ENCODE measurements at places on chromosomes 1 and 21.

DNA sequence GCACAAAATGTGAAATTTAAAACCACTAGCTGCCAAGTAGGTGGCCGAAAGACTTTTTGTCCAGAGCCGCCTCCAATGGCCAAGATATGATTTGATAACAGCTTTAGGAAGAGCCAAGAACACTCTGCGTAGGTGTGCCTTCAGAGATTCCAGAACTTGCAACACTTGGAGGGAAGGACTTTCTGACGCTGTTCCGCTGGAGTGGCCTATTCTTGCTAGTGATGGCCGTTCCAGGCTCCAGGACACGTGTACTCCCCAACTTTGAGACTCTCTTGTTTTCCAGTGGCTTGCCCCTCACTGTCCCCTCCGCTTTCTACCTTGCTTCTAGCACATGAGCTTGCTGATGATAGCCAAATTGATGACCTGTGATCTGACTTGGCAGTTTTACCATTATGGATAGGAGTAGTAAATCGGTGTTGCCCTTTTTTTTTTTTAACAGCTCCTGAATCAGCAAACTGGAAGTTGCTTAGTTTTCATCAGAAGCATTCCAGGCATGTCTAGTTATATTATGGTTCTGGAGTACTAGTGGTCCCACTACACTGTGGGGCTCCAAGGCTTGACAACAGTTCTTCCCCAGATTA, 1.0 kb downstream of the PRDX6 start:
- no peak for DNase-seq

- DNase-seq = no peak
Observed at GRCh38 chr1:230268371-230269170, 157.6 kb downstream of the PGBD5 start.

DNA sequence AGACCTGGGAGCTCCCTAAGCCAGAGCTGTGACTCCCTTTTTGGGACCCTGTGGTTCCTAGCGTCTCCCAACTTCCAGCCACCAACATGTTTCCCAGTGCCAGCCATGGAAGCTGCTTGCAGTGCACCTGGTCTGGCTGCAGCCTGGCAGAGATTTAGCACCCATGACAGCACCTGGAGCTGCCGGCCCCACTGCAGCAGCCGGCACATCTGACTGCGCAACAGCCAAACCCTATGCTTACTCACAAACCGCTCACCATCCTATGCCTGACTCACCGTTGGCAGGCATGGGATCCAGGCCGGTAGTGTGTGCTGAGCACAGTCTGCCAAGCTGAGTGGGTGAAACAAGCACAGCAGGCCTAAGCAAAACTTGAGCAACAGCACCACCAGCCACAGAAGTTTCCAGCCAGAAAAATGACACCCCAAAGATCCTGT, 435.9 kb upstream of the PRMT6 start:
- no peak for DNase-seq

GRCh38 chr1:9459816-9460407, 79.4 kb upstream of the SLC25A33 start:
- no peak for DNase-seq

DNA sequence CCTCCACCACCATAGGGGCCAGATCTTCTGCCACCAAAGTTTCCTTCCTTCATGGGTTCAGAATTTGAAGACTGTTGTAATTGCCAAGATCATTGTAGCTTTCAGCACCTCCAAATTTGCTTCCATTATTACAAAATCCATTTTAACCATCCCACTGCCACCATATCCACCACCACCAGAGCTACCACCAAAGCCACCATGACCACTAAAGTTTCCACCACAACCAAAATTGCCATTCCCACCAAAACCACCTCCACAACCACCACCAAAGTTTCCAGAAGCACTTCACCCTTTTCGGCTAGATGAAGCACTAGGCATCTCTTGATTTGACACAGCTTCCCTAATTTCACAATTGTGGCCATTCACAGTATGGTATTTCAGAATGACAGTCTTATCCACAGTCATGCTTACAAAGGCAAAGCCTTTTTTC, 45.2 kb downstream of the SLC30A7 start:
- no peak for DNase-seq

DNA sequence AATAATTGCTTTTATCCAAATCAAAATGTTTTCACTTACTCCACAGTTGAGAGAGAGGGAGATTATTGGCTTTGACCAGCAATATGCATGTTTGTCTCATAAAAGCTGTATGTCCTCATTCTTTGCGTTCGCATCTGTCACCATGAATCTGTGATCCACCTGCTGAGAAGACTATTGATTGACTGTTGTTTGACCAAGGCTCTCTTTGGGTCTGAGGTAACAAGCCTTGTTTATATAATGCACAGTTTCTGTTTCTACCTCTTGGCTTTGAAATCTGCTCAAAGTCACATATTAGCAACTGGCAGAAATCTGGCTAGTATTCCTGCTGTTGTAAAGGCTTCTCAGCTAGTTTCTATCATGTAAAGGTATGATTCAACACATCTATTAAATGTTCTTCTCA, 157.0 kb downstream of the LYPLAL1 start:
- DNase-seq = no peak

DNA sequence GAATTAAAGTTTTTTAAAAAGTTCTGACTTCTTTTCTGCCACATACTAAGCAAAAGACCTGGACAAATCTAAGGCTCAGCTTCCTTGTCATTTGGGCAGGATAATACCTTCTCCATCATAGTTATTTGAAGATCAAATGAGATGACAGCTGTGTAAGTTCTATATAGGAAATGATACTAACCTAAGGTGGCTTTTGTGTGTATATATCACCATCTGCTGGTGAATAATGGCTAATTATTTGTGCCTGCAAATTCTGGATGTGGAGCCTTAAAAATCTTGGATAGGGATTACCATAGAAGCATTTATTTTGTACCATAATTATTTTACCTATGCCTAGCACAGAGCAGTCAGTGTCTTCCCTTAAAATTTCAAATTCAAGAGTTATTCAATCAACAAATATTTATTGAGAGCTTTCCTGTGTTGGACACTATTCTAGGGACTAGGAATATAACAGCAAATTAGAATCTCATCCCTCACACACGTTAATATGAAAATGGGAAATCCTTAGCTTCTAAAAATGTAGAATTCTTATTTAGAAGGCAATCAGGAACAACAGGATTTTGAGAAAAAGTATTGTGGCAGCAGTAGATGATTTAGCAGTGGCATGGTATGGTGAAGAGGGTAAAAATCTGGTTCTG, 89.8 kb downstream of the TMEM200B start:
- peak; percentile 2 for DNase-seq

DNA sequence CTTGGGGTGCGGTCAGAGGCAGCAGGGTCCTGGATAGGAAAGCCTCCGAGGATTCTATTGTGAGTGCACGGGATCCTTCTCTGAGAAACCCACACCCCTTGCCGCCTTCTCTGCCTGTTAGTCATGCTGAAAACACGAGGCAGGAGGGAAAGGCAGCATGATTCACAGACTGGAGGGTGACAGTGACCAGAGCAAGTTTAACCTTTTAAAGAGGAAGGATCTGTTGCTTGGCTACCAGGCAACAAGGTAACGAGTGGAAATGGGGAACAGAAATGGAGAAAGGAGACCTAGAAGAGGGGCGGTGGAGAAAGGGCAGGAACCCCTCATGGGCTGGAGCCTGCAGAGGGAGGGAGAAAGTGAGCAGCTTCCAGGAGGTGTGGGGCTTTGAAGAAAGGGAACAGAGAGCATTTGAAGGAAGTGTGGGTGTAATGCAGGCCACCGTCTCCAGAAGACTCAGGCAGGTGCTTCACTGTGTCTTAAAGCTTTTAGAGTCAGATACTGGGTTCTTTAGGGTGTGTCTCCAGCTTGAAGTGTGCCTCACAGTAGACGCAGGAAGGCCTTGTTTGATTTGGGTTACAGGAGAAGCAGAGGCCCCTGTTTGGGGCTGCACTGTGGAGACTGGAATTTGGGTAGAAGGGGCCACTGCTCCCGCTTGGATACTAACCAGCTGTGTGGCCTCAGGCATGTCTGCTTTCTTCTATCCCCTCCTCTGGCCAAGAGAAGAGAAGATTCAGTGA, 19.1 kb downstream of the OPTC start:
- no peak for DNase-seq
